ENCODE measurements at places on chromosomes 12 and 14.

- DNase-seq, result no peak
These were observed 209.6 kb downstream of the MED13L start for GRCh38 chr12:116067892-116068291.

- DNase-seq, result no peak
These were observed 38.7 kb downstream of the RHOF start for GRCh38 chr12:121754836-121755235.

- no peak for DNase-seq
These were observed 1.7 kb downstream of the USP5 start for GRCh38 chr12:6853626-6854025.

GRCh38 chr14:72301352-72301751, 369.1 kb downstream of the RGS6 start:
- DNase-seq, result no peak
